Activated T-cell treated with anti-CD3 and anti-CD28 coated beads, Interleukin-2, amount 50 U/mL, for 24 hours (primary cell): ENCODE measurements at places on chromosomes 16 and 17.

GRCh38 chr17:39687101-39687545, 734 bp downstream of the PGAP3 start:
- DNase-seq: no peak

GRCh38 chr16:57489229-57489628, 2.9 kb upstream of the DOK4 start:
- no peak for DNase-seq

DNA sequence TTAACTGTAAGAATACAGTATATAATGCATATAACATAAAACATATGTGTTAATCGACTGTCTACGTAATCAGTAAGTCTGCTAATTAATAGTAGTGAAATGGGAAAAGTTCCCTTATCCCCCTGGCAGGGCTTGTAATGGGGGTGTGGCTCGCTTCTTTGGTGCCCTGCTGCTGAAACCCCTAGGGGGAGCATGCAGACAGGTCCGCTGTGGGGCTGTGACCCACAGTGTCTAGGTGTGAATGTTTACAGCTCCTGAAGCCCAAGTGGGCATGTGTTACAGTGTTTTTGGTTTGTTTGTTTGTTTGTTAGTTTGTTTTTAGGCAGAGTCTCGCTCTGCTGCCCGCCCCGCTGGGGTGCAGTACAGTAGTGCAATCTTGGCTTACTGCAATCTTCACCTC, 495.7 kb downstream of the SHISA9 start:
- no peak for DNase-seq

DNA sequence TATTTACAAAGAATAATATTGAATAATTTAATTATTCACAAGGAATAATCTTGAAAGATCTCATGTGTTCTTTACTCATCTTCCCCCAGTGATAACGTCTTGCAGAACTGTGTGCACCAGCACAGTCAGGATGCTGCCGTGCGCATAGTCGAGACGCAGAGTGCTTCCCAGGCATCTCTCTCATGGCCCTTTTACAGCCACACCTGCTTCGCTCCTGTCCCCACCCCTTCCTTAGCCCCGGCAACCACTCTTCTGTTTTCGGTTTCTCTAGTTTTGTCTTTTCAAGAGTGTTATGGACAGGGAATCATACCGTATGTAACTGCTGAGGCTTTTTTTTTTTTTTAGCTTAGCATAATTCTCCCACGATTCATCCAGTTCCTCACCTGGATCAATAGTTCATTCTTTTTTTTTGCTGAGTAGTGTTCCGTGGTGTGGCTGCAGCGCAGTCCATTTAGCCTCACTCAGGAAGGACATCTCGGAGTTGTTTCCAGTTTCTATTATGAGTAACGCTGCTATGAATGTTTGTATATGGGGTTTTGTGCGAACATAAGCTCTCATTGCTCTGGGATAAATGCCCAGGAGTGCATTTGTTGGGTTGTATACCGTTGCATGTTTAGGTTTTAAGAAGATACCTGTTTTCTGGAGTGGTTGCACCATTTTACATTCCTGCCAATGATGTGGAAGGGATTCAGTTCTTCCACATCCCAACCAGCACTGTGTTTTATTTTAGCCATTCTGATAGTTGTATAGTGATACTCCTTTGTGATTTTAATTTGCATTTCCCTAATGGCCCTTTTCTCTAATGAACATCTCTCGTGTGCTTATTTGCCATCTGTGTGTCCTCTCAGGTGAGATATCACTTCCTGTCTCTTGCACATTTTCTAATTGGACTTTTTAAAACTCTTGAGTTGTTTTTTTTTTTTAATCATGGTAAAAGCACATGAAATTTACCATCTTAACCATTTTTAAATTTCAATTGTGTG, 47.6 kb downstream of the SEC14L1 start:
- DNase-seq: no peak

- no peak for DNase-seq
Observed at GRCh38 chr17:49577963-49578362, 2.3 kb downstream of the NXPH3 start.

- no peak for DNase-seq
Observed at GRCh38 chr17:7818746-7819645, 15.0 kb upstream of the KDM6B start.

GRCh38 chr16:81431554-81432353, 12.9 kb upstream of the CMIP start:
- DNase-seq: no peak

GRCh38 chr17:51064061-51064735, 56.5 kb downstream of the SPAG9 start:
- no peak for DNase-seq

GRCh38 chr17:8488491-8488890, 52.8 kb downstream of the NDEL1 start:
- no peak for DNase-seq

- DNase-seq: no peak
Observed at GRCh38 chr17:61863801-61864126, 436 bp upstream of the BRIP1 start.

- no peak for DNase-seq
Observed at GRCh38 chr16:19005561-19006445, 22.1 kb downstream of the TMC7 start.

DNA sequence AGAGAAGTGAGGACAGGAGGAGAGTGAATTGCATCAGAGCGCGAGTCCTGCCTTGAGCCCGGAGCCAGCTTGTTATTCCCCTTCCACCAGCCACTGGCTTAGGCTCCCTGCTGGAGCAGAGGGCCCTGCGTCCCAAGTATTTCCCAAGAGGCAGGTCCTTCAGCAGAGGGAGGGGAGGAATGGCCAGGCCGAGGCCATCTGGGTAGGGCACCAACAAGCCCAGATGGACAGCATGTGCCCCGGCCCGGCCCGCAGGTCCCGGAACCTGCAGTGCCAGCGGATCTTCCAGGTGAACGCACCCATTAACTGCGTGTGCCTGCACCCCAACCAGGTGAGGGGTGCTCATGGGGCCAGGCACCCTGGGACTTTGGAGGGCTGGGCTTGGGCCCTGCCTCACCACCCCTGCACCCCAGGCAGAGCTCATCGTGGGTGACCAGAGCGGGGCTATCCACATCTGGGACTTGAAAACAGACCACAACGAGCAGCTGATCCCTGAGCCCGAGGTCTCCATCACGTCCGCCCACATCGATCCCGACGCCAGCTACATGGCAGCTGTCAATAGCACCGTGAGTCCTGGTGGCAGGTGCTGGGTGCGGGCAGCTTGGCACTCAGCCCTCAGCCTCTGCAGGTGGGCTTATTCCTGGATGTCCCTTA, 1.7 kb downstream of the MLST8 start:
- DNase-seq: no peak

DNA sequence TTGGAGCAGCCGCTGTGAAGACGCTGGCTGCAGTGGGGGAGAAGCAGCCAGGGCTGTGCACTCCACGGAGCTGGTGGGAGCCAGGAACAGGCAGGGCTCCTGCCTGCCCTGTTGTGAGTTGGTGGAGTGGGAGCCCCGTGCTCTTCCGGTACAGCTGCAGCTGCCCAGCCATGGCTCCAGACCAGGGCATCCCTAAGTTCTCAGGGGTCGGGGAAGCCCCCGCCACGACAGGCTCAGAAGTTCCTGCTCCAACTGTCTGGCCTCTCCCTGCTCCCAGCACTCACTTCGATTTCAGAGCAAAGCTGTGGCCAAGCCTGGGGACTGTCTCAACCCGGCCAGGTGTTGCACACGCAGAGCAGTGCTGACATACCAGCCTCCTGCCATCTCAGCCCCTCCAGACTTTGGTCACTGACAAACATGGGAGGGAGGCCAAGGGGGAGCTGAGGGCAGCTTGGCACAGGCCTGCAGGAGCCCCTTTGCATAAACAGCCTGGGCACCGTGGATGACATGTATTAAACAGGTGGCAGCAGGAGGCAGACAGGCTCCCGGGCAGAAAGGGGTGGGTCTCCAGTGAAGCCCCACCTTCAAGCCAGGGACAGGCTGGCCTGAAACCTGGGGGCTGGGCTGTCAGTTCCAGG, 13.9 kb upstream of the KDM8 start:
- DNase-seq: no peak

DNA sequence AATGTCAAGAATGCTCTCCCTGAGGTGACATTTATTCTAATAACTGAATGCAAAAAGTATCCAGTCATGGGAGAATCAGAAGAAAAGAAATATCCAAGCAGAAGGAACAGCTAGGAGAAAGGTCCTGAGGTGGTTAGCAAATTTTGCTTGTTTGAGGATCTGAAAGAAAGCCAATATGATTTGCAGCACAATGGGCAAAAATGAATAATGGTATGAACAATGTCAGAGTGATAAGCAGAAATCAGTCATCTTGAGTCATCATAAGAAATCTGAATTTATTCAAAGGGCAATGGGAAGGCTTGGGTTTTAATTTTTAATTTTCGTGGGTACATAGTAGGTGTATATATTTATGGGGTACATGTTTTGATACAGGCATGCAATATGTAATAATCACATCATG, 68.5 kb downstream of the BRIP1 start:
- DNase-seq: no peak

GRCh38 chr16:86389566-86390328, 120.6 kb upstream of the FOXF1 start:
- no peak for DNase-seq

- no peak for DNase-seq
Observed at GRCh38 chr16:86461037-86461436, 49.3 kb upstream of the FOXF1 start.

GRCh38 chr16:50043358-50043757, 18.3 kb downstream of the CNEP1R1 start:
- DNase-seq: no peak

DNA sequence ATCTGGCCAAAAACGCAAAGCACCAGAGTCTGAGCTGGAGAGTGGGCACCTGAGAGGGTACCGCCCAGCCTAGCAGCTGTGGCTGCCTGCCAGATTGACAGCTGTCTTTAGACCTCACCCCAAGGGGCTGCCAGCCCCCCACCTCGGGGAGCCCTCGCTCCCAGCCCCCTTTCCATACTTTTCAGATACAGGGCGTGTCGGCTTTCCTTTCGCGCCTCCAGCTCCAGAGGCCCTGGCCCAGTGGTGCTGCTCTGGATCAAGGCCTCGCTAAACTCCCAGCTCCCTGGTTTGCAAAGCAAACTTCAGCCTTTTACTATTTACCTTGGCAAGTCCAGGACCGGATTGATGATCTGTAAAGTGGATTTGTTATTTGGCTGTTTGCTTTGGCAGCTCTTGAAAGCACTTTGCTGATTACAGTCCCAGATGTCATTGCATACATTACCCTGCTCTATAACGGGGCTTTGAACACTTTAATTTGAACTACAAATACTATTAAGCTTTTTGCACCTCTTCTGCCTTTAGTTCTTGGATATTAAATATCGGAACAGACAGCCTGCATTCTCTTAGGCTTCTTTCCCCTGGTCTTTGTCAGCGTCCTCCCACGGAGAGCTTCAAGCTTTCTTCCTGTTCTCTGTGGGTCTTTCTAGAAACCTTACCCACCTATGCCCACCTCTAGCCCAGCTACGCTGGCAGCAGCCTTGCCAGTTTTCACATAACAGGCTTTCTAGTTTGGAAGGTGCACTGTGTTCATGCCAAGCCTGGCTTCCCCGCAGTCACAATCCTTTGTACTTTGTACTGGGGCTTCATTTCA, 63.6 kb upstream of the TBX2 start:
- DNase-seq: no peak

DNA sequence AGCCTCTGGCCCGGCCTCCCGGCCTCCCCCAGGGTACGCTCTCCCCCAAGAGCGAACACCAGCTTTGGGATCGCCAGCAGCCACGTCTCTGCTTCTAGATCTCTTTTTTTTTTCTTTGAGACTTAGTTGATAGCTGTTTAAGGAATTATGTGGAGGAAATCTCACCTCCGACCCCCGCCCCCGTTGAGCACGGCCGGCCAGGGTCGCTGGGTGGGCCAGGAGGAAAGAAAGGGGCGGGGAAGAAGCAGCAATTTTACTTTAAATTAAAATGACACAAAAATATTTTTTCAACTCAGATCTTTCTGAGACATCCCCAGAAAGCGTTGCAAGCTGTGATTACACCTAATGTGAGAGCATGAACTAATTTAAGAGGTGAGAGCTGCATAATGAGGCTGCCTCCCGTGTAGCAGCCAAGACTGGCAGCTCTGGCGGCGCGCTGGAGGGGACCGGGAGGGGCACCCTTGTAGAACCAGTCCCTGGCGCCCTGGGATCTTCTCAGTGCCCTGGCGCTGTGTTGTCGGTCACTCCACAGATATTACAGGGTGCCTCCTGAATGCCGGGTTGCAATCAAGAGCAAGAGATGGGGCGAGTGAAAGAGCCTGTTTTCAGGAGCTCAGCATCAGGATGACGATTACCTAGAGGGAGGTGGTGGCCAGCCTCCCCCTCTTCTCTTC, 1.9 kb upstream of the CBLN1 start:
- DNase-seq: no peak

DNA sequence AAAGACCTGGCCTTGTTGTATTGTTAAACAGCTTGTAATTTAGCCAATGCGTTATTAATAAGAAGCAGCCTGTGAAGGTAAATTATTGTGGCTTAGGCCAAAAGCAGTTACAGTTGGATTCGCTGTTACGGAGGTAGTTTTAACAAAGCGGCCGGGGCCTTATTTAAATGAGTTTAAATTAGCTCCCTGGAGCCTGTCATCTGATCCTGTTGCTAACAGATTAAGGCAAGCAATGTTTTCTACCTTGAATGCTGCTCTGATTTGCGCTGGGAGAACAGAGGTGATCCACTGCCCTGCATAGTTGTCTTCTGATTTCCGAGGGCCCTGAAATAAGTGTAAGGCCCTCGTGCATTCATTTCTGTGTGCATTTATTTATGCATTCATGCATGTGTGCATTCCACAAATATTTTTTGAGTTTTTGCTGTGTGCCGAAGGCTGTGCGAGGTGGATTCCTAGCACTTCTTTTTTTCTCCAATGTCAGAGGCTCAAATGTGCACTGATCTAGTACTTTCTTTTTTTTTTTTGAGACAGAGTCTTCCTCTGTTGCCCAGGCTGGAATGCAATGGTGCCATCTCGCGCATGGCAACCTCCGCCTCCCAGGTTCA, 10.9 kb downstream of the SEC14L5 start:
- DNase-seq: no peak

DNA sequence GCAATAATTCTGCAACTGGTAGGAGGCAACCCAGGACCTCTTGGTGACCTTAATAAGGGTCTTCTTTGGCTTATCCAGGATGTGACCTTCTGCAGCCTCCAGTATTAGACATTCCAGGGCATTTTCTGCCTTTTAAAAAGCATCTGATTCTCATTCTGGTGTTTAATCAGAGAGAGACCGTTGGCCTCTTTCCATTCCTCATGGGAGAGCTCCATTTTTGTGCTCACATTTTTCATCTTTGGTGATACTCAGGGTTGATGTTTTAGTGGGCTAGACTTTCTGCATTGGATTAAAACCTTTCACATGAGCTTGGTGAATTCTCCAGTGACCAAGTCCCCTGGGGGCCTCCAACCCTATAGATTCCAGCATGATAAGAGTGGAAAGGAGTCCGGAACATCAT, 150.2 kb upstream of the CACNG5 start:
- no peak for DNase-seq
